Activated T-helper 1 cell treated with anti-CD3 and anti-CD28 coated beads, Interleukin-2, amount 50 U/mL, for 16 hours (primary cell): ENCODE measurements at places on chromosomes 6 and 20.

- no peak for DNase-seq
Measured at GRCh38 chr6:64113704-64114103, 478.1 kb downstream of the PHF3 start.

DNA sequence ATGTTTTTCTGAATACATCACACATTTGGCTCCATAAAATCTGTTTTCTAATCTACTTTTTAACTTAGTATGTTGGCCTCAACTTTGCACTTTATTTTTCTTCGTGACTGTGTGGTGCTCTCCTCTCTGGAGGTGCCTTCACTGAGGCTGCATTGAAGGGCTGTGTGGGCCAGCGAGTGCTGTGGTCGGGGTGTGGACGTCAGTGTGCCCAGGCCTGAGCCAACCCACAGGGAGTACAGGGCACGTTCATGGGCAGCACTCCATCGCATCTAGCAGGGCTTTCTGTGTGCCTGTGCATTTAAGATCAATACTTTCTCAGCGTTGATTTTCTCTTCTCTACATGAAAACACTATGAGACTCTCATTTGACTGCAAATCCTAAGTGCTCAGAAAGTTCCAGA lies 37.8 kb downstream of the DACT2 start:
- no peak for DNase-seq

- no peak for DNase-seq
Measured at GRCh38 chr20:61347443-61347842, 95.4 kb downstream of the CDH4 start.

- no peak for DNase-seq
Measured at GRCh38 chr6:41429506-41430504, 94.4 kb downstream of the NCR2 start.

DNA sequence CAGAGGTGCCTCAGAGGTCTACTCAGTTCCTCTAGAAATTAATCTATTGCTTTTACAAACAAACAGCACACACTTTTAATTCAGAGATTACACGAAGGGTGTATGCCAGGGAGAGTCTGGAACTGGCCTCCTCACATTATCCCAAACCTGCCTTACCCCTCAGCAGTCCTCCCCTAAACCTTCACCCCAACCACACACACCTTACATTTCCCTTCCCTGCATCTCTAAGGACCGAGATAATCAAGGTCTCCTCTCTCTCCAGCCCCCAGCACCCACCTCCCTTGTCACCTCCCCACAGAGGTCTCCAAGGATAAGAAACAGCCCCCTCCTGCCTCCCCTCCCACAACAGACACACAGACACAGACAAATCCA lies 6.1 kb downstream of the HLA-DRB1 start:
- DNase-seq: no peak

DNA sequence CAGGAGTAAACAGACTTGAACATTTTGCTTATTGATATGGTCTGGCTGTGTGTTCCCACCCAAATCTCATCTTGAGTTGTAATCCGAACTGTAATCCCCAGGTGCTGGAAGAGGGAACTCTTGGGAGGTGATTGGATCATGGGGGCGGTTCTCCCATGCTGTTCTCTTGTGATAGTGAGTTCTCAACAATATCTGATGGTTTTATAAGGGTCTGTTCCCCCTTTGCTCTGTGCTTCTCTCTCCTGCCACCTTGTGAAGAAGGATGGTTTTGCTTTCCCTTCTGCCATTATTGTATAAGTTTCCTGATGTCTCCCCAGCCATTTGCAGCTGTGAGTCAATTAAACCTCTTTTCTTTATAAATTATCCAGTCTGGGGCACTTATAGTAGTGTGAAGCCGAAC lies 40.0 kb downstream of the MYLIP start:
- DNase-seq: no peak

- no peak for DNase-seq
Measured at GRCh38 chr6:63883597-63883996, 248.0 kb downstream of the PHF3 start.

DNA sequence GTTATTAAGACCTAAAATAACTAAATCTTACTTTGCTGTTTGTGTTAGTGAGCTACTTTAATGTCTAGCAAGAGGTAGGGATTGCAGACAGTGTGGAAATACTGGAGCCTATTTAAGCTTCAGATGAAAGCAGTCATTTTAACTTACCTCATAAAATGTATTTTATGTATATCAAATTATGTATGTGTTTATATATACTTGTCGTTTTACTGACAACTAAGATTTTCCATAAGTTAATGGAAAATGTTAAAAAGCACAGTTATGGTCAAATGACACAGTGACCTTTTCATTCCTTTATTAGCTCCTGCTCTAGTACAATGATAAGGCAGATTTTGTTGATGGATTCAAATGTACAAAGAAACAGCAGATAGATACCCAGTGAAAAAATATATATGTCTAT lies 34.6 kb downstream of the QKI start:
- DNase-seq: no peak

GRCh38 chr20:41387444-41387851 lies 20.8 kb upstream of the EMILIN3 start:
- no peak for DNase-seq

DNA sequence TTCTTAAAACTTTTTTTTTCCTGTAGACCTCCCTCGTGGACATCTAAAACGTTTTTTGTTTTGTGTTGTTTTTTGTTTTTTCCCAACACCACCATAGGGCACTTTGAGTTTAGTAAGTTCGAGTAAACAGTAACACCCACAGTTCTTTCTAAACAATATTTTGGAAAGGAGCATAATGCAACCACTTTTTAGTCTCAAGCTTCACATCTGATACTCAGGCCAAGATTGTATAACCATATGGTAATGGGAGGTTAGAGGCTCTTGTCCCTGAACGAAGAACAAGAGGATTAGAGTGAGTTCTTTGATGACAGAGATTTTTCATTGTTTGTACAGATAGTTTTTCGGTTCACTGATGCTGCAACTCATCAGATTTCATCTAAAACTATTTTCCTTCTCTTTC lies 144.6 kb downstream of the MTHFD1L start:
- no peak for DNase-seq

GRCh38 chr20:59333951-59334350 lies 33.5 kb downstream of the EDN3 start:
- DNase-seq: no peak

DNA sequence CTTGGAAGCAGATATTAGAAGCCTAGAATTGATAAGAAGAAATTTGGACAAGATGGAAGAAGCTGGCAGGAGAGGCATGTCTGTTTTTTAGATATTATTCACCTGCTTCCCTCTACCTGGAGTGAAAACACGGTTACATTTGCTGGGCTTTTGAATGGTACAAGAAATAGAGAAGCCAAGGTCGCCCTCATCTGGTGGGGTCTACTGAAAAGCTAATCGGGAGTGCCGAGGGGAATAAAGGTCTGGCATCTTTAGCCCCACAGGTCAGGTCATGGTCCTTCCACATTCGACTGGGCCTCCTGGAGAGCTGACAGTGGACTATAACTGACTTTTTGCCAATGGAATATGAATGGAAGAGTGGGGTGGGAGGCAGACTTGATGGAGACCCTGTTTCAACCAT lies 4.6 kb upstream of the C2 start:
- no peak for DNase-seq

GRCh38 chr20:38308047-38308438 lies 4.1 kb downstream of the BPI start:
- no peak for DNase-seq

- DNase-seq: no peak
Measured at GRCh38 chr20:44091026-44091425, 96.0 kb downstream of the JPH2 start.

DNA sequence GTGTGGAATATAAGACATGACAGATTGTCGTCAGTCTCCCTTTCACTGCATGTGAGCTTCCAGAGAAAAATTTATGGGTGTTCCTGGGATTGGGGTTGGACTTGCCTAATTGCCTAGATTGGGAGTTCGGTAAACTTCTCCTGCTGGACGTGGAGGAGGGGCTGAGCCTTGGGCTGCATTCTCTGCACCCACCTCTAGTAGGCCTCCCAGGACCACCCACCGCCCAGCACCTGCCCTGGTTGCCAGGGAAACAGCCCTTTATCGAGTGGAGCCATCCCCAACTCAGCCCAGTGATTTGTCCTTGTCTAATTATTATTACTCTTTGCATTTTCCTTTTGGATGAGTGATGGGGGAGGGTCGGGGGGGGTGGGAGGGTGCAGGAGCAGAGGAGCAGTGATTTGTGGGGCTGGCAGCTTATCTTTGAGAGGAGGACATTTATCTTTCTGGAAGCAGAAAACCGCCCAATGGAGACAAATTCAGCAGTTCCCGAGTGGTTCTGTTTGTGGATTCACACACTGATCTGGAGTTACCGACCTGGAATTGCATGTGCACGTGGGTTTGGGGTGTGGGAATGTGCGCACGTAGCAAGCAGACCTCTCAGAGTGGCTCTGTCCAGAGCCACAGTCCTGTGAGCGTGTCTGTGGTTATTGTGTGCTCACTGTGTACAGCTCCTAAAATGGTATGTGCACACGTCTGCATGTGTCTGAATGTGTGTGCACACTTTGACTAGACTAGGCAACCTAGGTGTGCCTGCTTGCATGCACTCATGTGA lies 104.5 kb downstream of the DHX35 start:
- DNase-seq: no peak

GRCh38 chr6:19789100-19789803 lies 47.9 kb upstream of the ID4 start:
- no peak for DNase-seq

DNA sequence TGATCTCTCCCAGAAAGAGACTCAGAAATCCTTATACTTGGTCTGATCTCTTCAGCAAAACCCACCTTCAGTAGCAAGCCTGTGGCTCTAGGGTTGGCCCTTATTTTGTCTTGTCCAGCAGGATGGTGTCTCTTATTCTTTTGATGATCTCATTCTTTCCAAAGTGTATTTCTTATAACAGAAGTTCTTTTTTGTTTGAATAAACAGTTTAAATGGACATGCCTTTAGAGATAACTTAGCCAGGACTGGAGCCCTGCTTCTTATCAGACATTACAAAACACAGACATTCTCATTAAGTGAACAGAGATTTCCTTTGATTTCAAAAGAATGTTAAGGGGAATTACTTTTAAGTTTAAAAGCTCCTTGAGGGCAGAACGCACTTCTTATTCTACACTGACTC lies 31.7 kb downstream of the KCNS1 start:
- no peak for DNase-seq

DNA sequence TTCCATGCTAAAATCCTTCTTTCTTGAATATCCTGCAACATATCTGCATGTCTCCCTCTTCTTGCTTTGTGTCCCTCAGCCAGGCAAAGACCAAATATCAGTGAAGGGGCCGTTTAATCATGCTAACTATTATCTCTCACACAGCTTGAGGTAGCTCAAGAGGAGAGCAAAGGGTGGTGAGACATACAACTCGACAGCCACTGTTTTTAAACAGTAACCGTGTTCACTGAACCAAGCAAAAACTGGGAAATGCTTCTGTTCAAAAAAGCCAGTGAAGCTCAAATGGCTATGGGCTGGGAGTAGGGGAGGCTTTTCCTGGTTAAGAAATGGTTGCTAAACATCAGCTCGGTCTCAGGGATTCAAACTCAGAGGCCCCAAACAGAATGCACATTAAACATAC lies 83.4 kb downstream of the MAP7 start:
- no peak for DNase-seq

GRCh38 chr6:54775576-54775975 lies 71.0 kb upstream of the FAM83B start:
- DNase-seq: no peak

GRCh38 chr6:159307246-159307790 lies 138.1 kb downstream of the FNDC1 start:
- no peak for DNase-seq

- no peak for DNase-seq
Measured at GRCh38 chr6:142683714-142684141, 261.2 kb downstream of the HIVEP2 start.

DNA sequence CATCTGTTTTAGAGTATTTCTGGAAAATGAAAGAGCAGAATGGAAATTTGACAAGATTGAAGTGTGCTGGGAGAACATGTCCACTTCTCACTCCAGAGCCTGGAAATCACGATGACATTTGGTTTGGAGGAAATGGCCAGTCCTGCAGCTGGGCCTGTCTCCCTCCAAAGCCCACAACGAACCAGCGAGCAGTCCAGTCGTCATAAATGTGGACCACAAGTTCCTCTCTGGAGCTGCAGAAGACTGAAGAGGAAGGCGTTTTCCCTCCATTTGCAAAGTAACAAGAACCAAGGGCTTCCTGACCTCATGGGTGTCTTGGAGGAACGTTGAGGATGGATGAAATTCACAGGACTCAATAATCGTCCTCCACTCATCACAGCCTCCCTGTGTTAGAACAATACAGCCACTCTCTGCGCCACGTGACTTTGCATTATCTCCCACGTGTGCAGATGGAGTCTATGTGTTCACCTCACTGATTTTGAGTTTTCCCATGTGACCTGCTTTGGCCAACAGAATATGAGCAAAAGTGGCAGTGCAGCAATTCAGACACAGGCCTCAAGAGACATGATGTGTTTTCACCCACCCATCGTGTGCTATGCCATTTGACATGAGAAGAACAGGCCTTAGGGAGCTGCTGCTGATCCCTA lies 9.1 kb upstream of the SPATS1 start:
- DNase-seq: no peak

- DNase-seq: no peak
Measured at GRCh38 chr6:86609549-86610388, 327.6 kb upstream of the HTR1E start.

DNA sequence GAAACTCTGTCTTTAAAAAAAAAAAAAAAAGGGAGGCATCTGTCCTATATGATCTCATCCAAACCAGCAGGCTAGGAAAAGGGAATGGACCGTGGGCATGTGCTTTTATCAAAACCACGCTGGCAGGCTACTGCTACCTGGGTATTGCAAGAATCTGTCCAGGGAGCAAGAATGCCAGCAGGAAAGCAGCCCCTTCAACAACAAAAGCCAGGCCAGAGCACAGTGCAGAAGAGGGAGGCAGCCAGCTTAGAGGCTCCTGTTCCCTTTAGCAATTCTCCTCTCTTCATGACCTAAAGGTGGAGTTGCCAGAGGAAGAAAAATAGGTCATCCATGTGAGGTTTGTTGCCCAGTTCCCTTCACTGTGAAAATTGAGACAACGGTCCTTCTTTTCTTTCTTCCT lies 18.2 kb downstream of the TBC1D20 start:
- DNase-seq: no peak

DNA sequence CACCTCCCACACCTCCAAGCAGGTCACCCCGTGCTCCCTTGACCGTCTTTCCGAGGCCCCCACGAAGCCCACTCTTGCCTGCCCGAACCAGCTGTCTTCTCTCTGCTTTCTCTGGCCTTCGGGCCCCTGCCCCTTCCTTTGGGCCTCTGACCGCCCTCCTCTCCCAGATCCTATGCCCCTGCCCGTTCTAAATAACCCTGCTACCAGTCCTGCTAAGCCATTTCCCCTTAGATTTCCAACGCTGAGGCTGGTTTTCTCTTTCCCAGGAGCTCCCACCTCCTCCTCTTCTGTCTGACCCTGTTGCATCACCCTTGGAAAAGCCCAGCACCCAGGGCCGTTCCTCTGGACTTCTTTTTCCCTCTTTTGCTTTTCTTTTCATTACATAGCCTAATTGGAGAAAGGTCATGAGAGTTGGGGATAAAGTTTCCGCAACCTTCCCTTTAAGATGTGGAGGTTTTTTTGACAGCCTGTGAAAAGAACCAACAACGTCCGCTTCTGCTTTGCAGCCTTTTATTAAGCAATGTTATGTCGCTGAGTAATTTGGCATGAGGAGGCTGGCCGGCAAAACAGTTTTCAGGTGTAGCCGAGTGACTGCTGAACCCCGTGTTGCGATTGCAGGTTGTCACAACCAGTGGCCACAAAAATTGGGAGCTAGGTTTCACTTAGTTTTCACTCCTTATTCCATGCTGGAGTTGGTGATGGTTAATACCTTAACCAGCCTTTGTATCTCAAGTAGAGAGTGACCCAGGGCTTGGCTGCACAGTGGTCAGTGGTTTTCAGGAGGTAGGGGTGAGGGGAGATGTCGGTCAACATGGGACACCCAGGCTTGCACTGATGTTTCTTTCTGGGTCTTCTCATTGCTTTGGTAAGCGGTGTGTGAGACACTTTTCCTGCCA lies 970 bp downstream of the BLTP3A start:
- DNase-seq: no peak
